Activated CD8-positive, alpha-beta memory T cell treated with anti-CD3 and anti-CD28 coated beads for 4 hours (primary cell): ENCODE measurements at places on chromosomes 2 and 18.

DNA sequence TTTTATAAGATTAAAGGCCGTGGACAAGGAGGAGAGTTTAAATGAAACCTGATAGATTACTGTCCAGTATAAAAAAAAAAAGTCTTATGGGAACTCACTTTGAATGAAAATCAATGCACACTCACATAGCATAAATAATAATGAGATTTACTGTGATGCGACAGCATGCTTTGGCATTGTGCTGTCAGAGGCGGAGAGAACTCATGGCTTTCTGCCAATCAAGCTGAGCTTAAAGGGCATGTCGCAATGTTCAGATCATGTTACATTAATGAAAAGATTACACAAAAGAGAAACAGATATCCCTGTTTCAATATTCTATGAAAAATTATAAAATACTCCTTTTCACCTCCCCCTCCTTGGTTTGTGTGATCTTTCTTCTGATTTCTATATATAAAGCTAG is 310.8 kb downstream of the ERBB4 start:
- no peak for DNase-seq

- no peak for DNase-seq
Observed at GRCh38 chr18:64332835-64333234, 183.9 kb upstream of the LINC00305 start.

DNA sequence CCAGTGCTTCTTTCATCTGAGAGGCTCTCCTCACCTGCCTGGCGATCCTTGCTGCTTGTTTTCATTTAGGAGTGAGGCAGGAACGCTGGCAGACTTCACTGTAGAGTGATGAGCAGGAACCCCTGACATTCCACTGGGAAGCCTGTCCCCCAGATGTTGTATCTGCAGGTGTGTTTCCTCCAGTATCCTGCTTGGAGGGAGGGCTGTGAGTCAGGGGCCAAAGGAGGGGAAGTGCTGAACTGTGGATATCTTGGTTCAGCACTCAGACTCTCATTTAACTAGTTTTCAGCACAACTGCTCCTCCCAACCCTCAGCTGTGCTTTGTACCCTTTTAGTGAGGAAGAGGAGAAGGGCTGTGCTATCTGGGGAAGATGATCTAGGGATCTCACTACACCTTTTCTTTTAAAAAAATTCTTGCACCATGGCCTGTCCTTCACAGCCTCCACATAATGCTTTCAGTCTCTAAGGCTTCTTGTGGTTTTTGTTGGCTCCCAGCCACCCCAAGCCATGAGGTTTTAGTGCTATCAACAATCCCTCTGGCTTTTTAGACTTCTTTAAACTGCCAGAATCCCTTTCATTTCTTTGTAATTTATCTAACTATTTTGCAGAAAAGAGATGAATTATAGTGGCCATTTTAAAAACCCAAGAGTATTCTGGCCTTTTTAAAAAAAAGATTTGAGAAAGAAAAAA is 11.2 kb downstream of the ANKAR start:
- no peak for DNase-seq

GRCh38 chr2:192151853-192152252 is 42.9 kb downstream of the TMEFF2 start:
- no peak for DNase-seq

DNA sequence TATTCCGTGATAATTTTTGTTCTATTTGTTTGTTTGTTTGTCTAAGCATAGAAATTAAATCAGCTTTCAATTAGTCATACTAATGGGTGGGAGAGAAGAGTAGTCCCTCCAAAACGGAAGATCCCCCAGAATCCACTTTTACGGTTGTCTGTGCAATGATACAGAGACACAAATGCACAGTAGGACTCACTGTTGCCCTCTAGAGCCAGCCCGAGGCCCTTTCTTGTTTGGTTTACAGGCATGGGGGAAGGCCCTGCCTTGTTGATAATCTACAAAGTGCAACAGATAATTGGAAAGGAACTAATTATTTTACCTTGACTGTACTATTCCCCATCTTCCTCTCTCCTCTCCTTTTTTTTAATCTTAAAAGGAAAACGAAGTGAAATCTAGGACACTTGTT is 121.1 kb downstream of the ACOXL start:
- peak; percentile 37 for DNase-seq

GRCh38 chr2:8162552-8162951 is 519.3 kb upstream of the ID2 start:
- DNase-seq, result no peak

- DNase-seq, result no peak
Observed at GRCh38 chr18:68176901-68177300, 538.0 kb downstream of the TMX3 start.

GRCh38 chr2:133362061-133362476 is 206.2 kb downstream of the NCKAP5 start:
- DNase-seq, result no peak

DNA sequence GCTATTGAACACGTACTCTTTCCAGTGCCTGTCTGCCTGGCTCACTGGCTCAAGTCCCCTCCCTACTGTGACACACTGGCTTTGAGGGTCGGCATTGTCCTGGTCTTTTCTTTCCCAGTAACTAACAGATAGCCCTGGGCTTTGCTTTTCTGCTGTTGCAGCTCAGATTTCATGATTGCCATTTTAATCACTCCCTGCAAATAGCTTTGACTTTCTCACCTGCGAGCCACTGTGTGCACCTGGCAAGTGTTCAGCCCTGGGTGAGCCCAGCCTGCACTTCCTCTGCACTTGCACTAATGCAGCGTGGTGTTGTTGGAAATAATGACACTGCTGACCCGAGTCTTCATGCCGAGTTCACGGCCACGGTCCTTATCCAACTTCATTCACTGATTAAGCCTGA is 52.9 kb downstream of the DCDC2C start:
- no peak for DNase-seq

DNA sequence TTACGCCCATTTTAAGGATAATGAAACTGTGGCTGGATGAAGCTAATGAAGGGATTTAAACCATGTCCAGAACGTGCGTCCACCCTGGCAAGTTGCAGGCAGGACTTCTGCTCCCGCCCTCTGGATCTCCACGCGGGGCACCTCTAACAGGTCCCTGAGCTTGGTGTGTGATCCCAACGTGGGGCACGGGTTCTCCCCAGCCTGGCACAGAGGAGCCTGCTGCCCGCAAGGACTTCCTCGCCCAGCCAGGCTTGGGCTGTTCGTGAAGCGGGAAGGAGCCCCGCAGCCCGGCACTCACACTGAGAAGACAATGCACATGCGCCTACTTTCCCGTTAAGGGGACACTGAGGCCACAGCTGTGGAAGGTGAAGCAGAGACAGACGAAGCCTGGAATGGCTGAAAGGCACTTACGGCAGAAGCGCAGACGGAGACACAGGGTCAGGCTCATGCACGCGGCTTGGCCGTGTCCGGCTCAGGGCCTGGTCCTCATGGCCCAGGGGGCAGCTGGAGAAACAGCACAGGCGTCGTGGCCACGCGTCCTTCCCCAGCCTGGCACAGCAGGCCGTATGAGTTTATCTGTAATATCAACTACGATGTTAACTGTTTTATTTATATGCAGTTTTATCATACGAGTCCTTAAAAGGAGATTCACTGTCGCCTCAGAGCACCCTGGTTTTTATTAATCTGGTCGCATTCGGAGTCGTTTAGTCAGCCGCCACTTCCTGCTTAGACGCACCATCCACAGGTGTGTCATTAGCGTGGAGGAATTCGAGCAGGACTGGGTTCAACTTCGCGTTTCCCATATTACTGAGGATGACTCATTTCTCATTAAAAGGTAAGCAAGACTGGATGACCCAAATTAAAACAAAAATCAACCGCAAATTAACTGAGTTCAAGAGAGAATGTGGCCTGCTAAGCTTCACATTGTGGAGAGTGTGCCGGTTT is 835.9 kb downstream of the GALR1 start:
- no peak for DNase-seq

GRCh38 chr18:77063260-77063659 is 69.3 kb downstream of the MBP start:
- DNase-seq, result peak; percentile 54

- no peak for DNase-seq
Observed at GRCh38 chr18:76710646-76711520, 111.5 kb upstream of the ZNF236 start.

GRCh38 chr2:183409662-183410061 is 285.4 kb downstream of the NUP35 start:
- no peak for DNase-seq

- DNase-seq, result no peak
Observed at GRCh38 chr2:148794558-148794957, 80.5 kb upstream of the KIF5C start.

DNA sequence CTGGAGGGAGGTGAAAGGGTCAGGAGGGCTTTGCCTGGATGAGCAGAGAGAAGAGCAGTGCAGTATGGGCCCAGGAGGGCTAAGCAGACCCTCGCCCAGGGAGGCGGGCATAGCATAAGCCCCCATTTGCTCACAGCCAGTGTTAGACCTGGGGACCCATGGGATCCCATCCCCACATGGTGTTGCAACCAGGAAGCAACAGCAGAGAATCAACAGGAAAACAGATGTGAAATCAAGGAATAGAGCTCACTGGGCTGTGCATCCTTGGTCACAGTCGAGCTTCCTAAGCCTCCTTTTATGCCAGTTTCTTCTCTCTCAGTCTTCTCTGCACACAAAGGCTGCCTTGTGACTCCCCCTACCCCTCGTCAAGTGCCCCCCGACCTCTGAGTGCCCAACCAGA is 19.9 kb downstream of the ASB18 start:
- no peak for DNase-seq

DNA sequence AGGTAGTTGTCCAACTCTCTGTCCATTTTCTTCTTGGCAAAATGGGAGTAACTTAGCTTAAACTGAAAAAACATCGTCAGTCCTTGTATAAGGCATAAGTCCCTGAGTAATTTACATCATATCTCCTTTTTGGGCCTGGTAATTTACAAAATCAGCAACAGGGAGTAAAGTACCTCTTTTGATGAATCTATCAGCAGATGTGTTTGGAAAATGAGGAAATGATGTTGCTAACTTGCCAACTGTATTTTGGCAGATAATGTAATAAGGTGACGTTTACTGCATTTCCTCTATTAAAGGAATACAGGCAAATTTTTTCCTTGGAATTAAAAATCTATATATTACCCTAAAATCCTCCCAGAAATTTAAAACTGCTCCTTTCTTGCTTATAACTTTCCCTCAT is 29.2 kb downstream of the ANKRD44 start:
- DNase-seq, result no peak

DNA sequence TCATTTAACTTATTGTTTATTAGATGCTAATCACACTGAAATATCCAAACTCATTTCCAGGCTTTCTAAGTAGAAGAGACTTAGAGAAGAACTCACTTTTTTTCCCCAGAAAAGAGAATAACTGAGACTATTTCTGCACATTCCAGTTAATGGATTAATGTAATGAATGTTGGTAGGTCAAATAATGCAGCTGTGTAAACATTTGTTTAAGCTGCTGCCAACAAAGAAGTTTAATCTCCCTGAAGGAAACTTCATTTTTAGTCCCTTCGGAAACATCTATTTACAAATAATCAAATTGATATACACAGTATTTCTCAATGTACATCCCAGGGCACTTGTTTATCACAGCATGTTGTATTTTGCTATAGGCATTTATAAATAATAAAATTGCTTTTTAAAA is 126.9 kb downstream of the KCNS3 start:
- no peak for DNase-seq

DNA sequence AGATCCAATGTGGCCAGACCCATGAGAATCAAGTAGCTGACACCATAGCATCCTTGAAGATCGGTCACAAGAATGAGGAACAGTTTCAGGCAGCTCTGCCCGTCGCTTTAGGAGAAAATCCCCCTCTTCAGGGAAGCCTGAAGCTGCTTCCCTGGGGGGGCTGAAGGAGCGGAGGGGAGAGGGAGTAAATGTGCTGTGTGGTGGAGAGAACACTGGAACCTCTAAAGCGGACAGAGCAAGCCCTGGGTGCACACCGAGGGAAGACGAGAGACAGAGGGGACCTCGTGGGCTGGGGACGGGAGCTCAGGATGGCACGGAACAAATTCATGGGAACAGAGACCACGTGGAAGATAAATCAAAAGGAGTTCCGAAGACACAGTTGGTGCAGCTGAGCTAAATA is 154.3 kb downstream of the NDUFA10 start:
- no peak for DNase-seq

DNA sequence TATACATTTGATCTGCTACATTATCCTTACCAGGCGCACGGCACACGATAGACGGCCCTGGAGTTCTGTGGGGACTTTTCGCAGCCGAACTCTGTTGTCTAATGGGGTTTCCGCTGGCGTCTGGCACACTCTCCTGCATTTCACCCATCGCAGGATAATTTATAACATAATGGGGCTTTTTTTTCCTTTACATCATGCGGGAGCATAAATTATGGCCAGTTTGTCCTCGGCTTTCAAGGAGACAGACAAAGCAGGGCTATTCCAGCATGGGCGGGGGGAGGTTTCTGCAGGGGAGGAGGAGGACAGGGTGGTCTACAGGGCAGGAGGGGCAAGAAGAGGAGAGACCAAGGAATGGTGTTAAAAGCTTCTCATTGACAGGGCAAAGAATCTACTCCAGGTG is 279.8 kb downstream of the CELF4 start:
- DNase-seq, result no peak

GRCh38 chr2:195642679-195643068 is 14.4 kb upstream of the SLC39A10 start:
- no peak for DNase-seq

- DNase-seq, result no peak
Observed at GRCh38 chr2:71130905-71131244, 441 bp downstream of the MPHOSPH10 start.

DNA sequence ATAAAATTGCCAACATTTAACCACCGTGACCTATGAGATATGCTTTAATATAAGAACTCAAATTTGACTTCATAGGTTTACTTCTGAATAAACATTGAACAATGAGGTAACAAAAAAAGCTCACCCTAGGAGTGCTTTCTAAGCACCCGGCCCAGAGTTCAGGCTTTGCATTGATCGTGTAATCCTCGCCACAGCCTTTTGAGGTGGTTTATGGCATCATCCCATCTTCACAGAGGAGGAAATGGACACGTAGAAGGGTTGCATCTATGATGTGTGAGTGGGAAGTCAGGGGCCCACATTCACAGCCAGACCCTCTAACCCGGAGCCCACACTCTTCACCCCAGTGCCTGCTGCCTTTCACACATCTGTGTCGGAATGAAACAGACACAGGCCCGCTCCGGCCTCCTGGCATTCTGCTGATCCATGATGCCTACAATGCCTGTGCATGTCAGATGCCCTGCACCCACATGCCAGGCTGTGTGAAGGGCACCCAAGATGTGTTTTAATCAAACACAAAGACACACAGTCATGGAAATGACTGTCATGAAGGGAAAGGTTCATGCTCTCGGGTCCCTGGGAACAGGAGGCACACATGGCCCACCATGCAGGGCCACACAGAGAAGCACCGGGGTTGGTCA is 48.6 kb upstream of the RPL31 start:
- DNase-seq, result no peak

- no peak for DNase-seq
Observed at GRCh38 chr18:62064361-62064760, 122.5 kb downstream of the PIGN start.

DNA sequence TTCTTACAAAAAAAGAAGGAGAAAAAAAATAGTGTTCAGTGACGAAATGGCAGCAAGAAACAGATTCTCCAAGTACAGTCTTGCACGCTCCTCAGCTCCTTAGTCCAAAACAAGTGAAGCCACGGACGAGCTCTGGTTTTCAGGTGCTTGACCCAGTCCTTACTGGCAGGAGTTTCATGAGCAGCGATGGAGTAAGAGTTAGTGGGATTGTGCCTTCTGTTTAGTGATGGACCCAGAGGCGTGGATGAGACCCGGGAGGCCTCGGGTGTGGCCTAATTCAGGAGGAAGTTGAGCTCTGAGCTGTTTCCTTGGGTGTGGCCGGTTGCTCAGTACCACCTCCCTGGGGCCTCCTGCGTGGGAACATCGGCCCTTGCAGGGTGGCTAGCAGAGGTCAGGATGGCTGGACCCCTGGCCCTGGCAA is 52.0 kb downstream of the KIF5C start:
- no peak for DNase-seq
